ENCODE measurements at places on chromosomes 16 and 17.

DNA sequence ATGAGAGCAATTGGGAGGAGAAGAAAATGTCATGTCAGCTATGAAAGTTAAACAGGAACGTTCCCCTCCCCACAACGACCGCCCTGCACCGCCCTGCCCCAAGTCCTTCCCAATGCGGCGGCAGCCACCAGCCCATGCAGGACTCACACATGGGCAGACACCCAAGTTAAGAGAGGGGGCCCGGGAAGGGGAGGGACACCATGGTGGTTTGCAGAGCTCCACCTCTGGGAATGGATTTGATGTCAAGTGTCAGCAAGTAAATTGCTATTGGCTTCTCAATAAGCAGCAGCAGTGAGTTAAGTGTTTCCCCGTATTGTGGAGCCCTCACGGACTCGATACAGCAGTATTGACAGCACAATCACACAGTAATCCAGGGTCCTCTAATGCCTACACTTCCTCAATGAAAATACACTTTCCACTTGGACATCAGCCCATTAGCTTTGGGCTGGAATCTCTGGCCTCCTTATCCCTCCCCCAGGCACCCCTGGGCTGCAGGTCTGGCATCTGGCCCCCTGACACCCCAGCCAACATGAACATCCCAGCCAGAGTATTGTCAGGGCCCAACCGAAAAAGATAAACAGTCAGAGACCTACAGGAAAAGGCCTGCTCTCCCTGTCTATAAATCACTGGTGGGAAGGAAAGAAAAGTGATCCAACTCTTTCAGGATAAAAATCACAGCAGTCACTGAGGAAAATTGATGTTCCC, 22.6 kb downstream of the ZFHX3 start:
- no peak for DNase-seq

- no peak for DNase-seq
These were observed 204.1 kb upstream of the NLRP1 start for GRCh38 chr17:5788266-5788900.

DNA sequence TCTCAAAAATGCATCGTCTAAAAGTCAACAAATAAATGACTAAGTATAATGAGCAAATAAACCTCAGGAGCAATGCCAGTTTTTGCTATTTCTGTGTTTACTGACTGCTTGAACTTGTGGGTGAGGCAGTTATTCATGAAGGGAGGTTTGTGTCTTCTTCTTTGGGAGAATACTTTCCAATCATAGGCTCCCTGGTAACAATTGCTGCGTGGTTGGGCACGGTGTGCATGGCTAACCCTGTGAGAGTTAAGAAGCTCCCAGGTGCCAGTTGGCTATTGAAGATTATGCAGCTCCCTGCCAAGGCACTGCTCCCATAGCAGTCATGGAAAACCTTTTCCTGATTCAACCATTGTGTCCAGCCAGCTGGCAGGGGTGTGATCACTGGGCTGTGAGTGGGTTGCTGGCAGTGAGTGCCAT, 775.9 kb upstream of the GOT2 start:
- DNase-seq = no peak

GRCh38 chr16:78297066-78297666, 197.7 kb downstream of the WWOX start:
- DNase-seq = no peak

DNA sequence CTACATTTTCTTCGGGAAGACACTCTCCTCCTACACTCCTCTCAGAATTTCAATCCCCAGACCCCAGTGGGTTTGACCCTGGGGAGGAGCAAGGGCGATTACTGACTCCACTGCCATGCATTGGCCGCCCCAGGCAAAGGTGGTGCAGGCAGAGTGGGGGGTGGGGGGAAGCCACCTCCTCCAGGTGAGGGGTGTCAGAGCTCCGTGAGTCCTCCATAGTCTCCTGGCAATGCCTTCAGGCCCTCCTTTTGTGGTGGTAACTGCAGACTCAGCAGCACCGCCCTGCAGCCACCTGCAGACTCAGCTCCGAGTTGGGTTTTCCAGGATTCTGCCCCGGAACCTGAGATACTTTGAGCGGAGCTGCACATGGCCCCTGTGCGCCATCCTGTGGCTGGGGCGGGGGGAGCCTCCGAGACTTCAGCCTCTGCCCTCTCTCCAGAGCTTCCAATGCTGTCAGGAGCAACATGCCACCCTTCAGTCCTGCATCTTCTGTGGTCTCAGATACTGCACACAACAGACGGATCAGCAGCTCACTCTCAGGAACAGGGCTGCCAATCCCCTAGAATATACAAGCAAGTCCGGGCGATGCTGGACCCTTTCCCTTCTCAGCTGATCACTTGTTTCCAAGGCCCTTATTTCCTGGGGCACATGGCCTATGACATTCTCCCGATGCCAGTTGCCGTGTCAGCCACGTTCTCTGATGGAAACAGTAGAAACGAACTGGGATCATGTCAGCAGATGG, 2.4 kb upstream of the SLC47A2 start:
- DNase-seq = no peak

DNA sequence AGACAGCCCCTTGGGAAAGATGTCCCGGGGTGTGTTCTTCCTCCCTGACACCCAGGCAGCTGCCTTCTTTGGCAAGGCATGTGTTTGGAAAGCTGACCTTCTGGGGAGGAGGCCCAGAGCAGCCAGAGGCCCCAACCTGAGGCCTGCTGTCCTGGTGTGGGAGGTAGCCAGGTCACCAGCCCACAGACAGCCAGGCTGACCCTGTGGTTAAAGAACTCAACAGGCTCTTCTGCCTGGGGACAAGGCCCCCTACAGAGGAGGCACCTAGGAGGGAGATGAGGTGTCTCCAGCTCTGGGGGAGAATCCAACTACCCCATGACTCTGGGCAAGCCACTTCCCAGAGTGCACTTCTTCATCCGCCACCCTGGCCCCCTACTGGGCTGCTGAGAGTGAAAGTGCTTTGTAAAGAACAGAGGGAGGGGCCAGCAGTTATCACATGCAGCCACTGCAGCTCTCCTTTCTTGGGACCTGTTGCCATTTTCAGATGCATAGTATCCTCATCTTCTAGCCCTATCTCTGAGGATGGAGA, 13.1 kb upstream of the SREBF1 start:
- DNase-seq = peak; percentile 44

- peak; percentile 33 for DNase-seq
These were observed 141.0 kb upstream of the CIBAR2 start for GRCh38 chr16:85253084-85253941.

DNA sequence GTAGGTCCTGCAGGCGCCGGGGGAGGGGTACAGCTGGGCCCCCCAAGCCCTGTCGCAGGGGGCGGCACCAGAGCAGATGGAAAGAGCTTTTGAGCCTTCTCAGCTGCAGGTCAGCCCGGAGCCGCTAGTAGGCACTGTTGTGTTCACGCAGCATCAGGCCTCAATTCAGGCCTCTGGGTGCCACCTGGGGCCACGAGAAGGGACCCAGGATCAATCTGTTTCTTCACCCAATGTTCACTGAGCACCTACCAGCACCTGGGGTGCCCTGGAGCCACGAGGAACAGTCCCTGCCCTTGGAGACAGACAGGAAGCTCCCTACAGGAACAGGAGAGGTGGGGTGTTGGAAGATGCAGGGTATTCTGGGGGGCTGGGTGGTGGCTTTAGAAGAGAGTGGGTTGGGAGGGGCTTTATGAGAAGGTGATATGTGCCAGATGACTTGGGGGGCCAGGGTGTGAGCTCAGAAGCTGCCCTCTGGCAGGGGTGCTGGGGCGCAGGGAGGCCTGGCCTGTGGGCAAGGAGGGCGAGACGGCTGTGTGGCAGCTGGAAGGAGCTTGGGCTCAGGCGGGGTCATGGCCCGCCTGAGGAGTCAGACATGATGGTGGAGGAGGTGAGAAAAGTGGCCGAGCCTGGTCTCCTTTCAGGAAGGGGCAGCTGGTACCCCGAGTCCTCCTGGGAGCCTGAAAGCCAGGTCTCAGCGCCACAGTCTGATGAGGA, 121.9 kb upstream of the GSE1 start:
- DNase-seq = no peak

DNA sequence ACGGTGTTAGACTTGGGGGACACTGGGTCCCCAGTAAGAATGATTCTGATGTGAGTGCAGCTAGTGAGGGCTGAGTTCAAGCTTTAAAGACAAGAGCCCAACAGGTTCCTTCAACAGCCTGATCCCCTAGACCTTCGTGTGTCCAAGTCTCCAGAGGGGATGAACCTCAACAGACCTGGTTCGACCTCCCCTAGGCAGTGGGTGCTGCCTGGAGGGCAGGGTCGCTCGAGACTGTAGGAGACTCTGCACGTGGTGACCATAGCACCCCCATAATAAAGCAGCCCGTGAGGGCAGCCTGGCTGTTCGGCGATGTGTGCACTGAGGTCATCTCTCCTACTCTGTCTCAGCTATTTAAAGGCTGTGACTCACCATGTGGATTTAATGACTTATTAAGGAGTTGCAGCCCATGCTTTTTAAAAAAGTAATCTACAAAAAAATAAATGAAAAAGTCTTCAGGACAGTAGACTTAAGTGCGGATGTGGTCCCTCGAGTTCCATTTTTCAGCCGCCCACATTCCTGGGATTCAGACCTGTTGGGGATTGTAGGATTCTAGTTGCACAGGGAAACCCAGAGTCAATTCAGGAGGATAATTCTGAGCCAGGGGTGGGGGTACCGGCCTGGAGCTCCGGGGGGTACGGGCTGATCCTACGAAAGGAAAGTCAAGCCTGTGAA, 23.4 kb upstream of the METRNL start:
- DNase-seq = no peak

- no peak for DNase-seq
These were observed 17.2 kb downstream of the RSL1D1 start for GRCh38 chr16:11833951-11834695.

All from stimulated activated CD8-positive, alpha-beta memory T cell treated with anti-CD3 and anti-CD28 coated beads, Interleukin-12 subunit alpha, Interleukin-12 subunit beta, amount 100 ng/mL, for 1 hour (primary cell).